ENCODE measurements at places on chromosomes 11 and 22.

DNA sequence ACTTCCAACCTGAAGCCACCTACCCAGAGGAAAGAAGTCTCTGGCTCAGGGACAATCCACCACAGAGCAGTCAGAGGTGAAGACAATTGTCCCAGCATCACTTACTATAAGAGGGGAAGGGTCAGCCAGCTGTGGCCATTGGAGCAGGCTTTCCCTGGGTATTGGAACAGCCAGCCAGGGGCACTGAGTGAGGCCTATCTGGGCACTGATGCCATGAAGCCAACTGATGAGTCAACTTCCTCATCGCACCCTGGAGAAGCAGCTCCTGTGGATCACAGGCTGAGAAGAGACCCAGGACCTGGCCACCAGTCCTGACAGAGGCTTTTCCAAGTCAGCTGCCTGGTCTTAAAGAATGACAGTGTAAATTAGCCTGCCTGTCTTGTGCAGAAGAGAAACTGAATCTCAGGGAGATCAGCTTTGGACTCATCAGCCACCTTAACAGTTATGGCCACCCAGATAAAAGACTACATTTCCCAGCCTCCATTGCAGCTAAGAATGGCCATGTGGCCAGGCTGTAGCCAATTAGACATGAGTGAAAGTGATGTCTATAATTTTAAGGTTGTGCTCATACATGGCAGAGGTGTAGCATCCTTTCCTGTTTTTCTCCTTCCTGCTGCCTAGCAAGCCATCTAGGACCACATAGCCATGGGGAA lies 19.0 kb downstream of the CHST1 start:
- no peak for DNase-seq

- no peak for DNase-seq
Observed at GRCh38 chr11:9330387-9331384, 16.3 kb upstream of the TMEM41B start.

- no peak for DNase-seq
Observed at GRCh38 chr11:120029321-120029720, 108.6 kb downstream of the TRIM29 start.

GRCh38 chr11:62627713-62628112 lies 5.9 kb upstream of the B3GAT3 start:
- DNase-seq: no peak

DNA sequence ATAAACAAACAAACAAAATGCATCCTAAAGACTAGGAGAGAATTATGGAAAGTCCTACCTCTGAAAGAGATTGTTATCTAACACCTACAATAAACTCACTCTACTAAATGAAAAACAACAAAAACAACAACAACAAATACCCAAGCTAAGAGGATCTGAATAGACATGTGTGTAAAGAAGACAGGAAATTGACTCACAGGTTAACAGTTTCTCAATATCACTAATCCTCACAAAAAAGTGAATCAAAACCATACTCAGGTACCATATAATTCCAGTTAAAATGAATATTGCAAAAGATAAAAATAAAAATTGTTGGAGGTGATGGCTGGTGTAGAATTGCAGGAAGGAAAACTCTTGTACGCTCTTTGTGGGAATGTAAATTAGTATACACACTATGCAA lies 110.4 kb upstream of the TOP3B start:
- peak; percentile 39 for DNase-seq

- DNase-seq: no peak
Observed at GRCh38 chr11:29452146-29452545, 564.7 kb downstream of the KCNA4 start.

GRCh38 chr22:45996241-45997076 lies 19.5 kb upstream of the WNT7B start:
- DNase-seq: no peak

DNA sequence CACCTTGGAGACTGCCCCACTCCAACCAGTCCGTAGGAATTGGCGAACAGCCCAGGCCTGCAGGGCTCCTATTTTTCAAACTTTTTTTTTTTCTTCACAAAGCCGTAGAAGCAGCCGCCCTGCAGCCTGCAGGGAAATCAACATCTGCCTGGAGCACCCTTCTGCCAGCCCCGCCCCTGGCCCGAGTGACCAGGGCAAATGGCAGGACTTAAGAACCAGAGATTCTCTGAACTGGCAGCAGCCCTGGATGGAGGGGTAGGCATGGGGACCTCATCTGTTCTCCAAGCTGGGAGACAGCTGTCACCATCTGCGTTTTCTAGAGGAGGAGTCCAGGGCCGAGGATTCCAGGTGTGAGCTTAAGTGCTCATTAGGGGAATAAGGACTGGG lies 5.6 kb downstream of the SCN2B start:
- DNase-seq: no peak

- no peak for DNase-seq
Observed at GRCh38 chr22:37044634-37045625, 6.6 kb upstream of the KCTD17 start.

GRCh38 chr11:103633819-103634590 lies 402.4 kb upstream of the DDI1 start:
- no peak for DNase-seq

GRCh38 chr22:20511578-20512229 lies 4.3 kb downstream of the MED15 start:
- no peak for DNase-seq

DNA sequence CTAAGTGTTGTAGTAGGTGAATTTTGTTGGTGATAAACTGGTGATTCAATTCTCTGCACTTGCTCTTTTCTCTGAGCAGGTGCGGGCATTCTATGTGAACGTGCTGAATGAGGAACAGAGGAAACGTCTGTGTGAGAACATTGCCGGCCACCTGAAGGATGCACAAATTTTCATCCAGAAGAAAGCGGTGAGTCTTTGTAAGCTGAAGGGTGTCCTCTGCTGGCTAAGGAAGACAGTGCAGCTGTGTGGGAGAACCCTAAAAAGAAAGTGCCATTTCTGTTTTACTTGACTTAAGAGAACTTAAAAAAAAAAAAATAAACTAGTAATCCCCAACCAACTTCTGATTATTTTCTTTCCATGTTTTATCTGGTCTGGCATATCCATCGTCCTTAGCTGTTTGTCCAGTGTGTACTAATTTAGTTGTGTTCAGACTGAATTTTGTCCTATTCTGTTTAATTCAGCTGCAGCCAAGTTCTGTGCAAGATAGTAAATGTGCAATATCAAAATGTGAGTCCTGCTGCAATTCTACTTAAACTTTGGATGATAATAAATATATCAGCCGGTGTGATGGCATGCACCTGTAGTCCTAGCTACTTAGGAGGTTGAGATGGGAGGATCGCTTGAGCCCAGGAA lies 29.6 kb downstream of the CAT start:
- no peak for DNase-seq

DNA sequence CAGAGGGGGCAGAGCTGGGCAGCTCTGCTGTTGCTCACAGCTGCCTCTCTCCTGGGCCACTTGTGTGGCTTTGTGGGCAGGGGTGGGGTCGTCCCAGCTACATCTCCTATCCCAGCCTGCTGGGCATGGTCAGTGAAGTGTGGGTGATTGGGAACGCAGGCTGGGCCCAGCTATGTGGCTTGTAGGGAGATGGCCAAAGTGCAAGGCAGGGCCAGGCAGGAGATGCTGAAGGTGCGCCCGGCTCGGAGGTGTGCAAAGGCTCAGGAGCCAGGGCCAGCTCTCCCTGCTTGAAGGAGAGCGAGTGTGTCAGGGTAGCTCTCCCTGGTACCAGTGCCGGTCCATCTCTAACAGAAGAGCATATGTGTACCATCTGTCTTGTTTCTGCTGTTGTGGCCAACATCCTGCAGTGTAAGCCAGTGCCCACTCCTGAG lies 8.4 kb upstream of the RANBP1 start:
- no peak for DNase-seq

DNA sequence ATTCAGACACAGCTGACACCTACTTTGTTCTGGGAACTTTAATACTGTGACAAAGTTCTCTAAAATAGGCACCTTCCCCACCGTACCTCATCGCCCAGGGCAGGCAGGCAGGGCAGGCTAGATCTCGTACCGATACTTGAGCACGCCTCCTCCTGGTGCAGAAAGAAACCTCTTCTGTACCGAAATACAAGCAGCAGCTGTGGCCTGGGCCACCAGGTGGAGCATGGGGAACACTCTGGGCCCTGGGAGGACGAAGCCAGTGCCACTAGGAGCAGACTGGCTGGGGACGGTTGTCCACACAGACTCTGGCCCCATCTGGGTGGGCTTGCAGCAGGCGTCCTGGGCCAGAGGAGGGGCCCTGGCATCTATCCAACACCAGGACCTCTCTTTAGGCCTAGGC lies 12.8 kb downstream of the PMM1 start:
- no peak for DNase-seq

DNA sequence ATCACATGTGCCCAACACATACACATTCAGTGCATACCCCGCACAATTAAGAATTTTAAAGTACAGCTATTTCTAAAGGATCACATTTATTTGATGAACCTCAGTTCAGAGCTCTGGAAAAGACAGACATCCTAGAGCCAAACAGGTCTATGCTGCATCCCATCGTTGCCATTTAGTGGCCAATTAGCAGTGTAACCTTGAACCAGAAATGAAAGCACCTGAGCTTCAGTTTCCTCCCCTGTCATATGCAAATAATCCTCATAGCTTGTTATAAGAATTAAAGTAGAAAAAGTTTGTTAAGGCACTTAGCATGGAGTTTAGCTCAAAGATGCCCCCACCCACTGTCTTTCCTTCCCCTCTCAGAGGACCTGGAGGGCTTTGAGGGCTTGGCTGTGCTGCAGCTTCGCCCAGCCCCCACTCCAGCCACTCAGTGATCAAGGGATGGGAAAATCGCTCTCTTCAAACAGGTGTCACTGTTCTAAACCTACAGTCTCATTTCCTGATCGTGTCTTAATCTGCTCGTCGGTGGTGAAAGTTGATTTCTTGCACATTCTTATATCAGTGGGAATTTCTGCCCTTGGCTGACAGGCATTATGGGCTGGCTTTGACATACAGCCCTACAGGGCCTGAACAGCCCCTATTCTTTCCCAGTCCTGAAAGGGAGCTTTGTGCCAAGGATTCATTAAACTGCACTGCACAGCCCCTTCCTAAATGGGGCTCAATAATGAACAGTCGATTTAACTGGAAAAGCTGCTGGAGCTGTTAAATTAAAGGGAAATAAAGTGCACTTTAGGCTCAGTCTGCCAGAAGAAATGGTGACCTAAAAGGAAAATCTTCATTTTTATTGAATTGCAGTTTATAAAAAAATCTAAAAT lies 23.3 kb upstream of the FAM181B start:
- DNase-seq: no peak

- no peak for DNase-seq
Observed at GRCh38 chr11:93236741-93237675, 39.2 kb upstream of the SLC36A4 start.

- no peak for DNase-seq
Observed at GRCh38 chr22:50074551-50075530, 10.4 kb downstream of the MLC1 start.

DNA sequence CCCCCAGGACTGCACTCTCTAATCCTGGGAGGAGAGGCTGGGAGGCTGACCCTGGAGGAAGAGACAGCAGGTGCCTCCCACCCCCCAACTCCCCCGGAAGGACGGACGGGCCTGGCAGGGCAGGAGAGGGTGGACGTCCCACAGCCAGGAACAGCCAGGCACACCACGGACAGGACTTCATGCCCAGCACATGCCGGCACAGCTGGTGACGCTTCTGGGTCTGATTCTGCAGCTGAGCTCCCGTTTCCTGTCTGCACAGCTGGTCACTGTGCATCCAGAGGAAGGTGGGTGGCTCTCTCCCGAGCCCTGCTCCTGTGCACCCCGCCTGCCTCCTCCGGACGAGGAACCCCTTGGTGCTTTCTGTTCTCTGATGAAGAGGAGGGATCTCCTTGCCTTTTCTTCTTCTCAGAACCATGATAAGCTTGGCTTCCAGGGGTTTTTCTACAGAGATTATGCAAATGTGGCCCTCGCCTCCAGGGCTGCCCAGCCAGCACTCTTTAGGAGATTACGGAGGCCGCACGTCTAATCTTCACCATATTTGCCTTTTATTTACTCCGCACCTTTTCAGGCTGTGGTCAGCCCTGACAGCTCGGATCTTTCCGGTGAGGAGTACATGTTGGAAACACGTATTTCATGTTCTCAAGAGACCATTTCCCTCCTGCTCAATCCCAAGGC lies 1295.8 kb downstream of the BRD1 start:
- no peak for DNase-seq

- no peak for DNase-seq
Observed at GRCh38 chr11:14081581-14082231, 119.2 kb downstream of the SPON1 start.

DNA sequence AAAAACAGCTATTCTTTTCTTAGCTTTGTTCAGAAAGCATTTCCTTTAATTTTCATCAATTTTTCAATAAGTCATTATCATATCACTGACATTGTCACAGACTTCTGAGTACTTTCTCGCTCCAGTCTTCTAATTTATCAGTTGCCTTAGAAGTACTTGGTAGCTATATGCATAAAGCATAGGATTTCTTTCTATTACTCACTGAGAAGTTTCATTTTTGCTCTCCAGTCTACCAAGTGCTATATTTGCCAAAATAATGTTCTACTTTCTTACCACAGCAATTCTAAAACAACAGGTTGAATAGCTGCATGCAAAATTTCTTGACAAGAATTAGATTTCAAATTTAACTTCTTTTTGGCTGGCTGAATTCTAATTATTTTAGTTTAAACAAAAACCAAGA lies 116.3 kb downstream of the STK33 start:
- DNase-seq: no peak

DNA sequence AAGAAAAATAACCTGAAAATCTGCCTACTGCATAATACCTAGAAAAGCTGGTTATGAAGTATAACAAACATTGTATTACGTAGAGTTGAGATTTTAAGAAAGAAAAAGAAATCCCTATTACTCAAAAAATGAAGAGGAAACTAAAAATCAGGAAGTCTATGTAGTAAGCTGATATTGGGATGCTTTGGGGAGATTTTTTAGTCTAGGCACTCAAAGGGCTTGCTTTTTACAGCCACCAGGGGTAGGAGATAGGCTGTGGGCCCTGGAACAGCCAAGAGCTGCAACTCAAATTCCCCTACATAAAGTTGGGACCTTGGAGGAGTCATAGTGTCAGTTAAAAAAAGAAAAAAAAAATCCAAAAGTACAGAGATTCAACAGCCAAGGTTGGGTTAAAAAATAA lies 90.4 kb downstream of the RELT start:
- DNase-seq: no peak

- no peak for DNase-seq
Observed at GRCh38 chr22:39092111-39092862, 4.8 kb upstream of the APOBEC3H start.

GRCh38 chr11:93984936-93985335 lies 36.2 kb upstream of the HEPHL1 start:
- no peak for DNase-seq

DNA sequence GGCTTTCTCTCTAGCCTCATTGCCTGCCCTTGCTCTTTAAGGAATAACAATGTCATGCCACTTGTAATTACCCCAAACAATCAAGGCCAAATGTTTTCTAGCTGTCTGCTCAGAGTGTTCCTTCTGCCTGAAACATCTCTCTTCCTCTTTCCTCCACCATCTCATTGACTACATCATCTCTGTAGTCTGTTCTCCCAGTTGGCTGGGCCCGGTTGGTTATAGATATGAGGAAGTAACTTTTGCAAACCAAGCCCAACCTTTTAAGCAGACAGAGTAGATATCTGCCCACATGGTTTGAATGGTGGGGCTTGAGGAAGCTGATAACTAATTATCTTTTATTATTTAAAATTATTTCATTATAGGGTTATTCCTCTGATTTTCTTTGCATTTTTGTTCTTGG lies 104.5 kb downstream of the NTM start:
- no peak for DNase-seq

GRCh38 chr11:73116636-73117035 lies 25.5 kb downstream of the FCHSD2 start:
- no peak for DNase-seq

GRCh38 chr22:32478994-32479393 lies 4.4 kb downstream of the FBXO7 start:
- DNase-seq: no peak
